Activated CD4-positive, alpha-beta T cell treated with anti-CD3 and anti-CD28 coated beads, Interleukin-2, amount 50 U/mL, for 48 hours (primary cell): ENCODE measurements at places on chromosomes 12 and 14.

DNA sequence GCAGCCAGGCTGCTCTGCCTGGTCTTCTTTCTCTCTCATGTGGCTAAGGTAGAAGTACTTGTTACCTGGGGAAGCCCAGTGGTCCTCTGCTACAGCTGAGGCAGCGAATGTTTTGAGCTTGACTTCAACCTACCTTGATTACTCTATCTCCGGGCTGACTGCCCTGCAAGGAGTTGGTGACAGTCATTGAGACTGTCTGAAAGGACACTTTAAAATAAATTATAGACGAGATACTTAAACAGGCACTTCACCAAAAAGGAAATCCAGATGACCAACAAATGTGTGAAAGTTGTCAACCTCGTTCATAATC lies 474 bp upstream of the CIT start:
- DNase-seq, result no peak

- no peak for DNase-seq
These were observed 50.8 kb upstream of the ISM2 start for GRCh38 chr14:77549451-77549850.

DNA sequence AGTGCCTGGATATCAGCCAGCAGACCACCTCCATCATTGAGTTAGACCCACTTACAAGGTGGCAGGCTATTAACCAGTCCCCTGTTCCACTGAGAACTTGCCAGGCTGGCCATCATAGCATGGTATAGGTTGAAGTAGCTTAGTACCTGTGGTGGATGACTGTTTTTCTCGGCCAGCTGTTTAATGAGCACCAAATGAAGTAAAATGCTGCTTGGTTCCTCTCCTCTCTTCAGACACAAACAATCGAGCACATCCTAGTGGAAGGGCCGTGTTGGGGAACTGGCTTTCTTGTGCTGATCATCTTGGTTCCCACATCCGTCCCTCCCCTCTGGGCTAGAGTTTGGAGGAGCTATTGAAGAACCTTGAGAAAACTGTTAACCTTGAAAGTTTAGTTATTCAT lies 486.2 kb downstream of the RAD51B start:
- DNase-seq, result no peak

GRCh38 chr14:95267306-95267705 lies 52.4 kb downstream of the CLMN start:
- DNase-seq, result no peak

DNA sequence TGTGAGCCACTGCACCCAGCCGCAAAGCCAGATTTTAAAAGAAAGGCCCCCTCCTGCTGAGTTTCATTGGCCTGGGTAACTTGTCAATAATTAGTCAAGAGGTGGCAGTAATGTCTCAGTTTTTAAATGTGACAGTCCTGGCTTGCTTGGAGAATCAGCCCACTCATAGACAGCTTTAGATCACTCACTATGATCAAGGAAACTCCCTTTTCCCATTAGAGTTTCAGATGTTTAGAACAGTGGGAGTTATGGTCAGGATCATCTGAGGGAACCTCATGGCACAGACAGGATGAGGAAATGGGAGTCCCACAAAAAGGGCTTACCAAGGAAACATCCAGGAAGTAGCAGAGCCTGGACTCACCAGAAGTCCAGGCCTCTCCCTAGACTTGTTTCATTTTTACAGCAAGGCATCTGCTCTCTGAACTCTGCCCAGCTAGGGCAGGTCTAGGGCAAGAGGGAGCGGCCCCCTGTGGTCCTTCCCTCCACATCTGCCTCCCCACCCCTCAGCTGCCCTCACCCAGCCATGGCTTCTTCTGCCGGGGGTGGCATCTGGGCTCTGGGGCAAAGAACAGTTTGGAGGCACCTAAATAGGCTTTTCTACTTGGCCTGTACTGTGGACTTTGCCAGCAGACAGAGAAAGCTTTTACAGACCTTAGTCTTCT lies 11.2 kb downstream of the BCL2L14 start:
- DNase-seq, result no peak

DNA sequence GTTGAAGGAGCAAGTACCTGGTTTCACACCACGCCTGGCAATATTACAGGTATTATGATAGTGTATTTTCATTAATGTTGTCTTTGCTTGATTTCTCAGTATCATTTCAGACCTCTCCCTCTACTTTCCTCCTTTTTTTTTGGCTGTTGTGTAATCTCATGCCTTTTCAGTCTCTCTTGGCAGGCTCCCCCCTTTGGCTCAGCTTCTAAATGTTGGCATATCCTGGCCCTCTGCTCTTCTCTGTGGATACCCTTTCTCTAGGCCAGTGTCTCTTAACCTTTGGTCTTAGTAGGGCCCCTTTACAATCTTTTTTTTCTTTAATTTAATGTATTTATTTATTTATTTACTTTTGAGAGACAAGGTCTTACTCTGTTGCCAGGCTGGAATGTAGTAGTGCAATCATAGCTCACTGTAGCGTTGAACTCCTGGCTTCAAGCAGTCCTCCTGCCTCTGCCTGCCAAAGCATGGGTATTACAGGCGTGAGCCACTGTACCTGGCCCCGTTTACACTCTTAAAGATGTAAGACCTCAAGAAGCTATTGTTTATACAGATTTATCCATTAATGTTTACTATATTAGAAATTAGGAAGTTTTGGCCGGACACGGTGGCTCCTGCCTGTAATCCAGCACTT lies 12.8 kb downstream of the MTHFD1 start:
- DNase-seq, result no peak

DNA sequence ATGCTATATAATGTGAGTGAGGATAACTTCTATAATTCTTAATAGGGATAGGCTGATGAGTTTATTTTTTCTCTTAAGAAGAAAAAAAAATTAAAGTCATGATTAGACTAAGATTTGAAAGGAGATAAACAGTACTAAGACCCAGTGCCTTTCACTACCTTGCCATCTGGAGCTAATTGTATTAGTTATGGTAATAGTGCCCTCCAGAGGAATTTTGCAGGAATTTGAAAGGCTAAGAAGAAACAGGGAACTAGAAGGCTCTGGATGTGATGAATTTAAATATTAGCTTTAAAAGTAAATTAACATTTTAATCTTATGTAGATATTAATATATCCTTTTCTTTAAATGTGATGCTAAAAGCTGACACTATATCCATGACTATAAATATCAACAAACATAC lies 36.6 kb upstream of the PIK3C2G start:
- DNase-seq, result no peak

- DNase-seq, result no peak
These were observed 183.9 kb downstream of the ETNK1 start for GRCh38 chr12:22808860-22809259.

- no peak for DNase-seq
These were observed 21.7 kb downstream of the DCAF5 start for GRCh38 chr14:69131176-69131575.

DNA sequence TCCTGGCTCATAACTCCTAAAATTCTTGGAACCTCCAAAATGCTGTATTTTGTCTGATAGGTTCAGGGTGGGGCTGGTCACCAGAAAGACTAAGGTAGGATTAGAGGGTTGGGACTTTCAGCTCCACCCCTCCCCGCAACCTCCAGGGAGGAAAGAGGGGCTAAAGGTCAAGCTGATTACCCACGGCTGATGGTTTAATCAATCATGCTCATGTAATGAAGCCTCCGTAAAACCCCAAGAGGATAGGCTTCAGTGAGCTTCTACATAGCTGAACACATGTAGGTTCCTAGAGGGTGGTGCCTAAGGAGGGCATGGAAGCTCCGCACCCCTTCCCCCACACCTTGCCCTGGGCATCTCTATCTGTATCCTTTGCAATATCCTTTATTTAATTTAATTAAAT lies 60.0 kb downstream of the DGLUCY start:
- DNase-seq, result no peak

GRCh38 chr12:120342175-120343038 lies 14.8 kb upstream of the PLA2G1B start:
- DNase-seq, result no peak

GRCh38 chr14:100576091-100577085 lies 10.8 kb downstream of the BEGAIN start:
- no peak for DNase-seq

DNA sequence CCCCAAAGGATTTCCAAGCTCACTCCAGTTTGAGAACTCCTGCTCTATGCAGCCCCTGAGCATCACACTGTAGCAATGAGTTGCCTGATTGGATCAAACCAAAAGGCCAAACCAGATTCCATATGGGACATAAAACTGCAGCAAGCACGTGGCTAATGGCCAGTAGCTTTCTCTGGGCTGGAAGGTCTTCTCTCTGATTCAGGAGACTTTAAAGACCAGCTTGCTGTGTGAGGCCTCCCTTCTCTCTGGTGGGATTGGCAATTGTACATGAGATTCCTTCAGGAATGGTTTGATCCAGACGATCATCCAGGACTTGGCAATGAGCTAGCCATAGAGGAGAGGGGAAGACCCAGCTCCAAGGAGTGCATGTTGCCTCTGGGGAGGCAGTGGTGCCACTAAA lies 50.2 kb downstream of the WSCD2 start:
- no peak for DNase-seq

DNA sequence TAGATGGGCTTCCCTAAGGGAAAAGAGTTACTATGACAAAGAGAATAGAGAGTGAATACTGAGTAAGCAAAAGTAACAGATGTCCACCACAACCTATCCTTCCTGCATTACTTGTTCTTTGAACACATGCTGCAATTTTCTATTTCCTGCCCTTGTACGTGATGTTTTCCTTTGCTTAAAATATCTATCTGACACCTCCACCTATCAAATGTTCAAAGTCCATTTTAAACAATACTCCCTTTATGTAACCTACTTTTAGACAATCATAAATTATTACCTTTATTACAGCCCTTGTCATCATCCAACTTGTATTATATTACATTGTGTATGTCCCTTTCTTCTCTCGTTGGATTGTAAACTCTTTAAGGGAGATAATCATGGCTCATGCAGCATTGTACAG lies 147.2 kb upstream of the DYRK2 start:
- no peak for DNase-seq

DNA sequence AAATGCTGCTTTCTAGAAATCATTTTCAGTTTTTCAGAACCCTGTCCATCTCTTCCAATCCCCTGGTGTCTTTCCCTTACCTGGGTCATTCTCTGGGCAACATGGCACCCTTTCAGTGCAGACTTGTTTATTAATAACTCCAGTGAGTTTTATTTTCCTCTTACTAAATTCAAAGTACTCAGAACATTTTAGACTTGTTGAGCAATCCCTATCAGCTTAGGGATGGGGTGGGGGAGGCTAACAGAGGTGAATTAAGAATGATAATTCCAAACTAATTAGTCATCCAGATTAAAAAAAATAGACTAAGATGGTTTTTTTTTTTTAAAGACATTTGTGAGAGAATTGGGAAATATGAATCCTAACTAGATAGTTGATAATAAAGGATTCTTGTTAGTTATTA lies 10.7 kb downstream of the GPRC5A start:
- DNase-seq, result no peak

DNA sequence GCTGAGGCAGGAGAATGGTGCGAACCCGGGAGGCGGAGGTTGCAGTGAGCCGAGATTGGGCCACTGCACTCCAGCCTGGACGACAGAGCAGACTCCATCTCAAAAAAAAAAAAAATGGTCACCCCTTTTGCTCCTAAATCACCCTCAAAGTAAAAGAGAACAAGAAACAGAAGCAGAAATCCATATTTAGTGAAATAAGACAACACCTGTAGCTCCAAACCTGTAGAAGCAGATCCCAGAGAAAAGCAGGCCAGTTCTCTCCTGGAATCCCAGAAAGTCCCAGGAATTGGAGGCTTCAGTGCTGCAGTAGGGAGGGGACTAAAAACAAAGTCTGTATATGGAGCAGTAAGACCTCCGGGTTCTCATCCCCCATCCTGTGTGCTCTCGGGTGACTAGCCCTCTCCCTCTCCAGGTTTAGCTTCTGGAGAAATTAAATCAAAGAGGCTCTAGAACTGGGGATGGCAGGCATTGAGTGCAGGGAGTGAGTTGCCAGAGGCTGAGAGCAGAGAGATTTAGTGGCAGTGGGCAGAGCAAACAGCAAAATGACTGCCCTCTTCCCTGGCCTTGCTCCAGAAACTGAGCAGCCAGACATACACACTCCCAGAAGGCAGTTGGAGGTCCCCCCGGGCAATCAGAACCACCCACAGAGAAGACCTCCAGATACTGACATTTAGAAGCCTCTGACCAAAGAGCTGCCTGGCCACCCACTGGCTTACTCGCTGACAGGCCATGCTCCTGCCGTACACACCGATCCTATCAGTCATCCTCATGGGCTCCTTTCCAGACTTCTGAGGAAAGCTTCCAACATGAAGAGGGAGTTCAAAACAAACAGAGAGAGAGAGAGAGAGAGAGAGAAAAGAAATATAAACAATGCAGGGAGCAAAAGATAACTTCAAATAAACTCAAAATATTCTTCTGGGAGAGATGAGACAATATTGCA lies 6.3 kb upstream of the MLXIP start:
- DNase-seq, result no peak

DNA sequence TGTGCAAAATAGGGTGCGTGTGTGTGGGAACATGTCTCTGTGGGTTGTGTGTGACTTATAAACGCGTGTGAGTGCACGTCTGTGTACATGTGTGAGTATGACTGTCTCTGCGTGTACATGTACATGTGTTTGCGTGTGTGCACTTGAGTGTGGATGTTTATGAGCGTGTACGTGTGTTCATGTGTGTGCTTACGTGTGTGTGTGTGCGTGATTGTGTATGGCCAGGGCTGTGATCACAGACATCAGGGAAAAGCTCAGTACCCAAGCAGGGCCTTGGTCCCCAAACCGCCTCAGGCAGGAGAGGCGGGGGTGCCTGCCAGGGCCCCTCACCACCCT lies 326.3 kb upstream of the DIO3 start:
- DNase-seq, result no peak

- DNase-seq, result no peak
These were observed 6.1 kb upstream of the KRT74 start for GRCh38 chr12:52579468-52580465.

- DNase-seq, result no peak
These were observed 137.6 kb upstream of the SSTR1 start for GRCh38 chr14:38070061-38070588.

DNA sequence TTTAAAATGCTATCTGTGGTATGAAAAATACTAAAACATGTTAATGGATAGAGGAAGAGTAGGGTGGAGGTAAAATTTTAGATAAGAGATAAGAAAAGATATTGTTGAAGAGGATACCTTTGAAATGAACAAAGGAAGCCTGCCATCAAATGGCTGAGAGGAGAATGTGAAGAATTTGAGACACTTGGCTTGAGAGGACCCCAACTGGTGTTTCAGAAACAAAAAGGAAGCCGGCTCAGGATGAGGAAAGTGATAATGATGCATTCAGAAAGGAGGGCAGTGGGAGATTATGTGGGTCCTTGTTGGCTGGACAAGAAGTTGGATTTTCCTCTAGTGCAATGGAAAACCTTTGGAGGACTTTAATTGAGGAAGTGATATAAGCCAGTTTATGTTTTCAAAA lies 264.4 kb downstream of the DUSP6 start:
- DNase-seq, result no peak

- DNase-seq, result no peak
These were observed 243.2 kb downstream of the EGLN3 start for GRCh38 chr14:33707716-33708115.

DNA sequence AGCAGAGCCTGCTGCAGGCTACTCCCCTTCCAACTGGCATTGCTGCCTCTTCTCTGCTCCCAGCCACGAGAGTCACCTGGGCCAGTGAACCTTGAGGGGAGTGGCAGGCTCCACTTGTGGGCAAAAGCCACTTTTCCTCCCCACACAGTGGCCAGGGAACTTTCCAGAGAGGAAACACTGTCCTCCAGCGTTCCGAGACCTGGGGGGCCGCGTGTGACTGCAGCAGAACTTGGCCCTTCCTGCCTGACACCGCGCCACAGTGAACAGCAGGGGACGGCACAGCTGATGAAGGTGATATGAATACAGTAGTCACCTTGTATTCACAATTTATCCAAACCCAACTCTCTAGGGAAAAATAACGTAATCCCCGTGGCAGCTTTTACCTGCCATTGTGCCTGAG lies 114.9 kb downstream of the PIWIL1 start:
- no peak for DNase-seq

GRCh38 chr12:109656743-109657142 lies 56.9 kb upstream of the FAM222A start:
- no peak for DNase-seq
